ENCODE measurements at places on chromosomes 7 and 10. TPM values are rescaled to one million over a fixed set of nuclear protein-coding genes. Genes with fewer than 3 reads are reported as not detected.

DNA sequence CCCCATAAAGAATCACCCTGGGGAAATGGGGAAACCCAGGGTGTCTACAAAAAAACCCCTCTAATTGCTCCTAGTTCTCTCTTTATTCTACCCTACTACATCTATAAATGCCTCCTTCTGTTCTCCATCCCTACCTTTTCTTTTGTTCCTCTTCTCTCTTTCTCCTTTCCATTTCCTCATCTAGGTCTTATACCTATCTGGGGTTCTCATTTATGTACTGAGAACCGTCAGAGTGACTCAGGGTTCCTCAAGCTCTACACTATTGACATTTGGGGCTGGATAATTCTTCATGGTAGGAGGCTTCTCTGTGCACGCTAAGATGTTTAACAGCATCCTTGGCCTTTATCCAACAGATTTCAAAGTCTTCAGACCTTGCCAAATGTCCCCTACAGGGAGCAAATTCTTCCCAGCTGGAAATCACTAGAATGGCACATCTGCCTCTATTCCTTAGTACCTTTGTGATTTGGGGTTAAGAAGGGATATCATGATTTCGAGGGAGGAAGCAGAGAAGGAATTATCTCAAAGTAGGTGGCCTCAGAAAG lies 137.4 kb upstream of the PTN start:
- H3K4me3 ChIP-seq: no peak overlapping the region
- no peak overlapping the region for H3K27ac ChIP-seq
- no peaks in the 10 kb centered on the region for H3K36me3 ChIP-seq

- H3K36me3 ChIP-seq: no peaks in the 10 kb centered on the region
- H3K4me1 ChIP-seq: no peaks in the 10 kb centered on the region
- H3K27ac ChIP-seq: no peak overlapping the region
- no peak for DNase-seq
- no peak overlapping the region for H3K4me3 ChIP-seq
Measured at GRCh38 chr10:104218751-104219150, 13.4 kb downstream of the CFAP43 start.

The C7orf57 gene
- total RNA-seq: 2.1 TPM

The PLCE1 gene
- 10.3 TPM for total RNA-seq

The GPRIN2 gene
- 59.8 TPM for total RNA-seq

Data from upper lobe of left lung (tissue), 6 donors.